ENCODE measurements at places on chromosomes 7 and 10. TPM values are rescaled to one million over a fixed set of nuclear protein-coding genes. Genes with fewer than 3 reads are reported as not detected.

Gene MYH16
- not detected for total RNA-seq

Gene GDF10
- not detected for total RNA-seq

DNA sequence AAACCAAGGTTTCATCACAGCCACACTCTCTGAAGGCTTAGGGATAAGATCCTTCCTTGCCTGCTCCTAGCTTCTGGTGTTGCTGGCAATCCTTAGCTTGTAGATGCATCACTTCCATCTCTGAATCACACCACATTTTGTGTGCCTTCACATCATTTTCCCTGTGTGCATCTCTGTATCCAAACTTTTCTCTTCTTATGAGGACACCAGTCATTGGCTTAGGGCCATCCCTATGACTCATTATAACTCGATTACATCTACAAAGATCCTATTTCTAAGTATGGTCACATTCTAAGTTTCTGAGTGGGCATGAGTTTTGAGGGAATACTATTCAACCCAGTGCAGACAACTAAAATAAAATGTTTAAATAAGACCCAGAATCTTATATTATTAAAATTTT lies 121.7 kb downstream of the C7orf25 start:
- H3K4me1 ChIP-seq, result no peaks in the 10 kb centered on the region
- no peak for DNase-seq
- H3K27ac ChIP-seq, result no peak overlapping the region
- no peak overlapping the region for H3K4me3 ChIP-seq

DNA sequence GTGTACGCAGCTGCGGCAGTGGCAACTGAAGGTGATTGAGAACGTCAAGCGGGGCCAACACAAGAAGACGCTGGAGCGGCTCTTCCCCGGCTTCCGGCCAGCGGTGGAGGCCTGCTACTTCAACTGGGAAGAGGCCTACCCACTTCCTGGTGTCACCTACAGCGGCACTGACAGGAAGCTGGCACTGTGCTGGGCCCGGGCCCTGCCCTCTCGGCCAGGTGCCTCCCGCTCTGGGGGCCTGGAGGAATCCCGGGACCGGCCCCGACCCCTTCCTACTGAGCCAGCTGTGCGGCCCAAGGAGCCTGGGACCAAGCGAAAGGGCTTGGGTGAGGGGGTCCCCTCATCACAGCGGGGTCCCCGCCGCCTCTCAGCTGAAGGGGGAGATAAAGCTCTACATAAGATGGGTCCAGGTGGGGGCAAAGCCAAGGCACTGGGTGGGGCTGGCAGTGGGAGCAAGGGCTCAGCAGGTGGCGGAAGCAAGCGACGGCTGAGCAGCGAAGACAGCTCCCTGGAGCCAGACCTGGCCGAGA lies 6.5 kb downstream of the ZSWIM8 start:
- no peak overlapping the region for H3K27ac ChIP-seq
- DNase-seq, result no peak
- H3K4me3 ChIP-seq, result no peak overlapping the region
- no peaks in the 10 kb centered on the region for H3K27me3 ChIP-seq
- H3K36me3 ChIP-seq, result peaks cover 1% of the 10 kb centered on the region
